ENCODE measurements at places on chromosomes 4 and X.

DNA sequence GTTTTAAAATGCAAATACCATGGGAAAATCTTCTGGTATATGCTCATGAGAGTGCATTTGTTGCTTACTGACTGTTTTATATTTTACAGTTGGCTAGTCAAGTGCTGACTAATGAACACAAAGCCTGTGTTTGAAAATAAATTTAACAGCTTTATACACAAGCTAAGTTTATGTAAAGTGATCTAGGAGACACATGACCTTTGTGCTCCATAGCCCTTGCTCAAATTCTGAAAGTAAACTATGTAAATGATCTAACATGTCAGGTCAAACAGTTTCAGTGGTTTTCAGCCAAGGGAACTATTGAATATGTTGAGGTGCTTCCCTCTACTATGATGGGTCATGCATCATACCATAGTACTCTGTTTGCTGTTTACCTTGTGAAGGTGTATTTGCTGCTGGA is 36.7 kb downstream of the DIAPH2 start:
- no peak for DNase-seq

DNA sequence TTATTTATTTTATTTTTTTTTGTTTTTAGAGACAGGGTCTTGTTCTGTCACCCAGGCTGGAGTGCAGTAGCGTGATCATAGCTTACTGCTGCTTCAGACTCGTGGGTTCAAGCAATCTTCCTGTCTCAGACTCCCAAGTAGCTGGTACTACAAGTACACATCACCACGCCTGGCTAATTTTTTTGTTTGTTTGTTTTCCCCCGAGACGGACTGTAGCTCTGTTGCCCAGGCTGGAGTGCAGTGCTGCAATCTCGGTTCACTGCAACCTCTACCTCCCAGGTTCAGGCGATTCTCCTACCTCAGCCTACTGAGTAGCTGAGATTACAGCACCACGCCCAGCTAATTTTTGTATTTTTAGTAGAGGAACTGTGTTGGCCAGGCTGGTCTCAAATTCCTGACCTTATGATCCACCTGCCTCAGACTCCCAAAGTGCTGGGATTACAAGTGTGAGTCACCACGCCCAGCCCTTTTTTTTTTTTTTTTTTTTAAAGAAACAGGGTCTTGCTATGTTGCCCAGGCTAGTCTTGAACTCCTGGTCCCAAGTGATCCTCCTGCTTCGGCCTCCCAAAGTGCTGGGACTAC is 32.2 kb downstream of the COPS4 start:
- no peak for DNase-seq

DNA sequence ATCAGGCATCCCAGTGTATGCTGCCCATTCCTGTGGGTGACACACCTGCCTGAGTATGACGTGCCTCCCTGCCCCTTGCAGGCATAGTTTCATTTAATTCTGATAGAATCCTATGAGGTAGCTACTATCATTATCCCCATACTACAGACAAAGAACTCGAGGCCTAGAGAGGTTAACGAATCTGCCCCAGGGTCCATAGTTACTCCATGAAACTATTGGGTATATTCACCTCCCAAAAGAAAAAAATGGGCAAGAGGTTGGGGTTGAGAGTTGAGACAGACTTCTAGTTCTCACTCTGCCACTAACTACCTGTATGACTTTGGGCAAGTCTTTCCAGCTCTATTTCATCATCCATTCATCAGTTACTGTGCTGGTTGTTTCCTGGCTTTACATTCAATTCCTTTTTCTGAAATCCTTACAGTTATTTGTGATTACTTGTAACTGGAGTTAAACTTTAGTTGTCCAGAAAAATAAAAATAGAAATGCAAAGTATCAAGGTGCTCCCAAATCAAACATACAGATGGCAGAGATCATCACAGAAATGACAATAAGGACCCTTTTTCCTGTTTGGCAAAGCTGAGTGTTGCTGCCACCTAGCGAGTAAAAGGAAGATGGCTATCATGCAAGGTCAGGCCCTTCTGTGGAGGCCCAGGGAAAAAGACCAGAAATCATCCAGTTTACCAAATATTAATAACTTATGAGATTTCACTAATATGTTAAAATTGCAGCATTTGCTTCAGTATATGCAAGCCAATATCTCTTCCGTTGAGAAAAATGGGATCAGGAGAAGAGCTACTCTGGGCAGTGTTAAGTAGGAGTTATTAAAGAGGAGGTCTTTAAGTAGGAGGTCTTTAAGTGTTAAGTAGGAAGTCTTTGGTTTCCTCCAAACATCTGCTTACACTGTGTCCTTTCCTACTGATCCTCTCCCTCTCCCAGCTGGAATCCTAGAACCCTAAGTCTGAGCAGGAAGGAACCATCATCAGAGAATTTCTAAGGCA is 17.1 kb upstream of the MAP7D3 start:
- DNase-seq = no peak

DNA sequence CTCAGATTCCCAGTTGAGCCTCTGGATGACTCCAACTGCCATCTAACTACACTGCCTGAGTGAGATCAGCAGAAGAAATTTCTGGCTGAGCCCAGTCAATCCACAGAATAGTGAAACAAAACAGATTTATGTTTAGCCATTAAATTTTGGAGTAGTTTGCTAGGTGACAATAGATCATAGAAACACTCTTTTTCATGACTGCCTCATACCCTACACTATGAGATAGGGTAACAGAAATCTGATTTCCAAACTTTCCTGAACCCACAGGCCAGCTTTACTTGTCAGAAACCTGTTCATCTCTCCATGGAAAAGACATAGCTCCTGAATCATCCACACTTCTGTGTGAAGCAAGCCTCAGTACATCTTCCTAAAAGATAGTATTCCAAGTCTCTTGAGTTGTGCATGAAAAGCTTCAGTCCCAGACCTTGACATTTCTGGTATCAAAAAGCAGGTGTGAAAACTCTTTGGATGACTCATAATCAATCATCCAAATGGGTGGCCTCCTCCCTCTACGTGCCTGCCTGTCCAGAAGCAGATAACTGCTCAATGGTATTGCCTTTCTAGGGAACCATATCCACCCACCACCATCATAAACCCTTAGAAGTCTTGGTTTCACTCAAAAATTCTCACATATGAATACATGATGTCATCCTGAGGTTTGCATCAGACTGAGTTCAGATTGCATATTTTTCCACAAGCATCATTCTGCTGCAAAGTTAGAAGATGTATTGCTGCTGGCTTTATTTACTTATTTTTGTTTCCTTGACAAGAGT is 47.5 kb upstream of the RAP2C start:
- no peak for DNase-seq

DNA sequence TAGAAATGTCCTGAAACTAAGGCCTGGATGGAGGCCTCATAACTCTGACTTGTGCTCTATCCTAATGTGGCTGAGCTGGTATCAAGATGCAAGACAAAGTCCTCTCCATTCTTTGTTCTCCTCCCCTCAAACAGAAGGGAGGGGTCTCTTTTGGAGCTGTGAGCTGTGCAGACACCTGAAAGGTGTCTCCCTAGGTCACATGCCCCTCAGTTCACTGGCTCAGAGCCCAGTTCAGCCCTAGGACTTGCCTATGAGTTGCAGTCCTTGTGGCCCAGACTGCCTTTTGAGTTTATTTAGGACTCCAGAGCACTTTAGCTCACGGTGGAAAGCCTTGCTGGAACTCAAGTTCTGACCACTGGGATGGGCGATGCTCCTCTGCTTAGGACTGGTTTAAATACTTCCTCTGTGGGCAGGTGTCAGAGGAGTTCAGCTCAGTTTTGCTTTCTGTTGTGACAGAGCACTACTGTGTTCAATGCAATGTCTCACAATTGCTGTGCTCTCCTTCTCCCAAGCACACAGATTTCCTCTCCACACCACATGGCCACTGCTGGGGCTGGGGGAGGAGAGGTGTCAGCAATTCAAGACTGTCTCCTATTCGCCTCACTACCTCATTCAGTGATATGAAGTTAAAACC is 84.8 kb upstream of the ZNF827 start:
- no peak for DNase-seq

DNA sequence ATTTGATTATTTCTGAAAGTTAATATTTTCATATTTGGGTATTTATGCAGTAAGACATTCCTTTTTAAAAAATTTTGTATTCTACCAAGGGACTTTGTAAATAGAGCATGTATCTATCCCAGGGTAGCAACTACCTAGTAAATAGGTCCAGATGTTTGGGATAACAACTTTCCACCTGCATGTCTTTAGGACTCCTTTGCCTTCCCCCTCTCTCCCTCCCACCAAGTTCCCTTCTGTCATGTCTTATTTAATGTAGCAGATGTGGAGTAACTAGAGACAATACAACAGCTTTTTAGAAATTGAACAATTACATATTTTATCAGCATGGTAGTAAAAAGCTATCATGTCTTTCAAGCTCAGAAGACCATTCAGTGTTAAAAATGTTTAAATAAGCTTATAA is 821.0 kb downstream of the C4orf33 start:
- no peak for DNase-seq
